Cerebellar nuclear complex (tissue), 1 donor: ENCODE measurements at places on chromosomes 13 and 19.

DNA sequence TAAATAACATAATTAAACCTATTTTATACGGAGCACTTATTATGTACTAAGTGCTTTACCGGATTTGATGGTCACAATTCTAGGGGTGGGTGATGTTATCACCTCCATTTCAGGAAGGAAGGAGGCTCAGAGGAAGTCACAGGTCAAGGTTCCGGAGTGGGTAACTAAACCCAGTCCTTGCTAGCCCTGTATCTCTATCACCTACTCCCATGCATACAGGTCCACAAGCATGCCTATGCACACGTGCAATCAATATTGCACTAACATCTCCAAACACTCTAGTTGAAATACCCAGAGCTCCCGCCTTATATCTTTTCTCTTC is 17.8 kb upstream of the FOSB start:
- no peak for DNase-seq

GRCh38 chr13:76799696-76800095 is 86.5 kb downstream of the KCTD12 start:
- DNase-seq = no peak

GRCh38 chr13:59182241-59182640 is 981.5 kb downstream of the DIAPH3 start:
- no peak for DNase-seq

- no peak for DNase-seq
These were observed 1.4 kb downstream of the ING1 start for GRCh38 chr13:110714797-110715394.

DNA sequence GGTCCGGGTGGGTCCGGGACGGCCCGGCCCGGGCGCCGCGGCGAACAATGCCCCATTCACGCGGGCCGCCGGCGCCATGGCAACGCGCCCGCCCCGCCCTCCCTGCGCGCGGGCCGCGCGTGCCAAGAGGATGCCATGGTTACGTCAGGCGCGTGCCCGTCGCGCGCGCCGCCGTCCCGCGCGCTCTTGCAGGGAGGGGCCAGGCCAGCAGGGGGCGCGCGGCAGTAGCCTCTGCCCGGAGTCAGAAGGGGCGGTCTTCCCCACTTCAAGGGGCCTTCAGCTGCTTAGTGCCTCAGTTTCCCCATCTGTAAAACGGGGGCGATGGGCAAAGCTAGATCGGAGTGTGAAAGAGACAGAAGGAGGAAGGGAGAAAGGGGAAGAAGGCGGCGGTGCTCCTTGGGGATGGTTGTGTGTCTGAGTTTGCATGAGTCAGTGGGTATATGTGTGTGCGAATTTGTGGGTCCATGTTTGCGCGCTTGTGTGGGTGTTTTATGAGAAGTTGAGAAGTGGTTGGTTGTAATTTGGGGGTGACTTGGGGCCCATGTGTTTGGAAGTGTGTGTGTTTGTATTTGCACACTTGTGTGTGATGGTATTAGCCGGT is 11.6 kb upstream of the NFIX start:
- DNase-seq = no peak

GRCh38 chr19:53879140-53880081 is 2.6 kb upstream of the PRKCG start:
- peak; percentile 85 for DNase-seq

GRCh38 chr13:68908879-68909278 is 1198.7 kb upstream of the ATXN8OS start:
- no peak for DNase-seq
